ENCODE measurements at places on chromosomes 1 and 21. TPM values are rescaled to one million over a fixed set of nuclear protein-coding genes. Genes with fewer than 3 reads are reported as not detected.

LDLRAD1 gene
- 28.7 TPM for total RNA-seq

C1orf87 gene
- total RNA-seq = 10.4 TPM

UQCRHL gene
- 1.1 TPM for total RNA-seq

KANK4 gene
- 1.6 TPM for total RNA-seq

GRCh38 chr21:20581361-20581760 is 416.8 kb upstream of the NCAM2 start:
- no peak overlapping the region for H3K4me3 ChIP-seq
- no peaks in the 10 kb centered on the region for H3K27me3 ChIP-seq
- no peaks in the 10 kb centered on the region for H3K4me1 ChIP-seq
- no peak for DNase-seq
- no peak overlapping the region for H3K27ac ChIP-seq
- no peaks in the 10 kb centered on the region for H3K36me3 ChIP-seq

DNA sequence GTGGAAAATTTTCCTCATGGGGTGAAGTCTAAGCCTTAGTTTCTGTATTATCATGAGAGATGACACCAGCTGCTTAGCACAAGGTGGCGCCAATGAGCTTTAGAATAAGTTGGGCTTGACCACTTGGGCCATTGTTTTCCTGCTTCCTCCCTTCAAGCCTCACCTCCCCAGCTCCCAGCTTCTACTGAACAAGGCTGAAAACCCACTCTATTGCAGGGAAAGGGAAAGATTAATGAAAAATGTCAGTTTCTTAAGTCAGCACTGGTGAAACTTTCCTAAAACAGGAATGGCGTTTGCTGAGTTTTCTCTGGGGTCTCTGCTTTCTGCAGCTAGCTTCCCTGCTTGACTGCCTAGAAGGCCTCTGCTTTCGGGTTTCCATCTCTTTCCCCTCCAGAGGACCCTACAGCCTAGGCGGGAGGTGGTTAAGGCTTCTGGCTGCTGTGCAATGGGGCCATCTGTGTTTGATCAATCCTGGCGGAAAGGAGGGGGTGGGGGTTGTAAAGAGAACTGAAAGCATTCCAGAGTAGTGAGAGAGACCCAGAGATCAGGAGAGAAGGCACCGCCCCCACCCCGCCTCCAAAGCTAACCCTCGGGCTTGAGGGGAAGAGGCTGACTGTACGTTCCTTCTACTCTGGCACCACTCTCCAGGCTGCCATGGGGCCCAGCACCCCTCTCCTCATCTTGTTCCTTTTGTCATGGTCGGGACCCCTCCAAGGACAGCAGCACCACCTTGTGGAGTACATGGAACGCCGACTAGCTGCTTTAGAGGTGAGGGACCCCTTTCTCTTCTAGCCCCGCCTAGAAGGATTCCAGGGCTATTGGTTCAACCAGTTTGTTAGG is at the start of gene OLFML3:
Gene OLFML3 (plus strand): TSS at position 612 of the 840 bp plus-strand sequence. CDS start 43 bp downstream, at position 655.
- H3K27me3 ChIP-seq = no peaks in the 10 kb centered on the region
- H3K27ac ChIP-seq = no peak within 1 kb of the TSS
- DNase-seq = peak; percentile 98

- no peaks in the 10 kb centered on the region for H3K27me3 ChIP-seq
- H3K27ac ChIP-seq = no peak overlapping the region
- H3K4me3 ChIP-seq = no peak overlapping the region
- no peaks in the 10 kb centered on the region for H3K36me3 ChIP-seq
- no peaks in the 10 kb centered on the region for H3K4me1 ChIP-seq
Measured at GRCh38 chr21:27061770-27062169, 94.9 kb upstream of the ADAMTS5 start.

- H3K36me3 ChIP-seq = no peaks in the 10 kb centered on the region
- DNase-seq = no peak
- H3K27me3 ChIP-seq = peaks cover 8% of the 10 kb centered on the region
- H3K27ac ChIP-seq = no peak overlapping the region
- H3K4me1 ChIP-seq = peaks cover 2% of the 10 kb centered on the region
Measured at GRCh38 chr1:30134466-30135217, 588.7 kb downstream of the MATN1 start.

GRCh38 chr1:21647431-21648351 is 21.5 kb downstream of the RAP1GAP start:
- DNase-seq = peak; percentile 72
- no peaks in the 10 kb centered on the region for H3K27me3 ChIP-seq
- no peak overlapping the region for H3K4me3 ChIP-seq
- H3K36me3 ChIP-seq = no peaks in the 10 kb centered on the region
- no peak overlapping the region for H3K27ac ChIP-seq

DNA sequence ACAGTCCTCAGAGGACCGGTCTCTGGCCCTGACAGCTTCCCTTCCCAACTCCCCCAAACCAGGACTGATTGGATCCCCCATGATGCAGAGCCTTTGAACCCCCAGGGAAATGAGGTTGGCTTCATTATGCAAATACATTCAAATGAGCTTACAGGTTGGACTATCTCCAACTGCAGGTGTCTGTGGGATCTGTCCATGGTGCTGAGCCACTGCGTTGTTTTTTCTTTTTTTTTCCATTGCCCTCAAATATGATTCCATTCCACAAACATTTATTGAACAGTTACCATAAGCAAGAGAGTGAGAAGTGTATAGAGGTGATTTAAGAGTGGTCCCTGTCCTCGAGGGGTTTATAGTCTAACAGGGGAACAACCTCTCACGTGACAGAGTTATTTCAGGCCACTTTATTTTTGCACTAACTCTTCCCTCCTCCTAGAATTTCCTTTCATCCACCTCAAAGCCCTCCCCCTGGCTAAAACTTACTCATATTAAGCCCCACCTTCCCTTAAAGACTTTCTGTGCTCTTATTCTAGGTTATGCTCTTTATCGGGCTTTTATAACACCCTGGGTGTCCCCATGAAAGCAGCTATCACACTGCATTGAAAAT is 21.9 kb downstream of the DLGAP3 start:
- H3K4me3 ChIP-seq = no peak overlapping the region
- no peak overlapping the region for H3K27ac ChIP-seq
- H3K36me3 ChIP-seq = no peaks in the 10 kb centered on the region
- no peaks in the 10 kb centered on the region for H3K4me1 ChIP-seq
- H3K27me3 ChIP-seq = no peaks in the 10 kb centered on the region
- DNase-seq = no peak

Data from lung (tissue), 17 donors.